HCT116 (cell line): ENCODE measurements at places on chromosomes 2 and 18. TPM values are rescaled to one million over a fixed set of nuclear protein-coding genes. Genes with fewer than 3 reads are reported as not detected.
A peak's percentile ranks its signal among the peaks of the same experiment; 100 is the strongest.

The DDX1 gene
- 117 TPM for total RNA-seq

The C2orf81 gene
- total RNA-seq: 6.5 TPM

The CTLA4 gene
- total RNA-seq: 0.37 TPM

The SP140 gene
- total RNA-seq: 2.6 TPM

The ADD2 gene
- 0.15 TPM for total RNA-seq

The UGT1A7 gene
- total RNA-seq: not detected

The MYO7B gene
- total RNA-seq: 0.07 TPM

DNA sequence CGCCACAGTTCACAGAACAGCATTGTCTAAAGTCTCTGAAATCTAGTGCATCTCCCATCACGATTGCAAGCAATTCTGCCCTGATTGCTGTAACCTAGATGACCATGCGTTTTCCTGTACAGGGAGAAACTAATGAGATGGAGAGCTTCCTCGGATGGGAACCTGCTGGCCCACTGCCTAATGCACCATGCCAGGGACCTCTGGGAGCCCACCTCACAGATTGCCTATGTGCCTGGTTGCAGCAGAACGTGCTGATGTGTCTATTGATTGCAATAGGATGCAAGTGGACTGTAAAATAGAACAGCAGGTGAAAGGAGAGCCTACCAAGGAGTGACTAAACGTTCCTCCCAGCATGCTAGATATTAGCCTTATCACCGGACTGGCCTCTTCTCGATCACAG lies 141.0 kb upstream of the RAB12 start:
- H3K4me3 ChIP-seq: no peak overlapping the region
- peaks cover 15% of the 10 kb centered on the region; the same call in 1 of the 2 replicates for H3K27me3 ChIP-seq
- no peaks in the 10 kb centered on the region for H3K4me1 ChIP-seq
- no peaks in the 10 kb centered on the region for H3K36me3 ChIP-seq
- no peak for DNase-seq

GRCh38 chr2:197269815-197270214 lies 40.8 kb downstream of the ANKRD44 start:
- no peak overlapping the region for H3K27ac ChIP-seq
- H3K4me3 ChIP-seq: no peak overlapping the region
- no peaks in the 10 kb centered on the region for H3K27me3 ChIP-seq
- H3K4me1 ChIP-seq: no peaks in the 10 kb centered on the region
- no peak for DNase-seq

DNA sequence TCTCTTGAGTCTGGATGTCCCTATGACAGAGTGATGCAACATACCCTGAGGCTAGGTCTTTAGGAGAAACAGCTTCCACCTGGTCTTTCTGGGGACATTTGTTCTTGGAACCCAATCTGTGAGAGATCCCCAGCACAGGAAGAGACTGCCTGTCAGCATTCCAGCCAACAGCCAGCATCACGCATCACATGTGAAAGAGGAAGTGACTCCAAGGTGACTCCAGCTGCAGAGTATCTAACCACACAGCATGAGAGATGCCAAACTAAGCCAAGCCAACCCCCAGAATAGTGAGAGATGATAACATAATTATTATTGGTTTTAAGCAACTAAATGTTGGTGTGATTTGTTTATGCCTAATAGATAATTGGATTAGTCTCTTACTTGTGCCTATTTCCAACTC lies 35.7 kb downstream of the C18orf63 start:
- no peaks in the 10 kb centered on the region for H3K36me3 ChIP-seq
- no peak for DNase-seq
- H3K4me3 ChIP-seq: no peak overlapping the region
- H3K27me3 ChIP-seq: peaks cover 17% of the 10 kb centered on the region
- no peaks in the 10 kb centered on the region for H3K4me1 ChIP-seq

DNA sequence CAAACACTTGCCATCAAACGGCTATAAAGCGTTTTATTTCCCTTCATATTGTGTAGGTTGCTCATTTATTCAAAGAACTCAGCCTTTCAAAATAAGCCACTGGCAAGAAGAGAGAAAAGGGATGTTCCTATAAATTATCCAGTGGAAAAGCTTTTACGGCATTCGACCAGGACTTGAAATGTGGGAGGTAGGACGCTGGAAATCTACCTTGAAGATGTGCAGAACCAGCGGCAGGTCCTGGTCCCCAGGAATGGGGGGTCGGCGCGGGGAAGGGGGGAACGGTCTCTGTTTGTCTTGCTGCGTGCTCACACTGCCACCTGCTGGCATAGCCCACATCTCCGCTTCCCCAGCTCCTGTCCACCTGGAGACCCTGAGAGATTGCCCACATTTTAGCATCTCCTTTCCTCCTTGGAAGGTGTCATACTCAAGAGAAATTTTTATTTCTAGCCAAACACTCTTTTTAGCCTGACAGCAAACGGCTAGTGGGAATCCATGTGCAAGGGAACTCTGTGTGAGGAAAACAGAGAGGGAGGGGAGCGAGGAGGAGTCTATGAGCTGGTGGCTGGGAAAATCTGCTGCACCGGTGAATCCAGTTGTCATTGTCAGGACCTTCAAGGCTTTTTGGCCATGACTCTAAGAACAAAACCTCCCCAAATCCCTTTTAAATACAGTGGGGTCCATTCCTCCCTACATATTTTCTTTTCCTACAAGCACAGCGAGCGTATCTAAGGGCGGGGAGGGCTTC lies 349.0 kb upstream of the PKDCC start:
- peaks cover 4% of the 10 kb centered on the region; the same call in 1 of the 2 replicates for H3K27me3 ChIP-seq
- DNase-seq: no peak
- H3K36me3 ChIP-seq: no peaks in the 10 kb centered on the region
- no peak overlapping the region for H3K4me3 ChIP-seq
- no peak overlapping the region for H3K27ac ChIP-seq

GRCh38 chr2:54161660-54162424 lies 46.4 kb downstream of the ACYP2 start:
- H3K36me3 ChIP-seq: no peaks in the 10 kb centered on the region
- no peak overlapping the region for H3K4me3 ChIP-seq
- H3K4me1 ChIP-seq: no peaks in the 10 kb centered on the region
- no peaks in the 10 kb centered on the region for H3K27me3 ChIP-seq

DNA sequence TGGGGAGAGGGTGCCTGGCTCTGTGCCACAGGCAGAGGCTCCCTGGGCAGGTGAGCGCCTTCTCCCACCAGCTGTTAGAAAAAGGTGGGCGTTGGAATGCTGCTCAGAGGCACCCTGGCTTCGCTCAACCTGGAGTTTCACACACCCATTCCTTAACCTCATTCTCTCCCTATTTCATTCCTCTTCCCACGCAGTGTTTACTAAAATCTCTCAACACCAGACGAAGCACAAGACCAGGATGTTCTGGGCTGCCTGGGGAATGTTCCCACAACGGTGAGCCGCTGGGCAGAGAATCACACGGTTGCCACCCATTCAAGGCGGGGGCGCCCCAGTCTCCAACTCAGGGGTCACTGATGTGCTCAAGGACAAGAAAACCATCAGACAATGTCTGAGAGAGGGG lies 64.5 kb downstream of the TGFA start:
- H3K4me1 ChIP-seq: peaks cover 7% of the 10 kb centered on the region
- H3K27ac ChIP-seq: no peak overlapping the region
- H3K36me3 ChIP-seq: no peaks in the 10 kb centered on the region
- no peak overlapping the region for H3K4me3 ChIP-seq

DNA sequence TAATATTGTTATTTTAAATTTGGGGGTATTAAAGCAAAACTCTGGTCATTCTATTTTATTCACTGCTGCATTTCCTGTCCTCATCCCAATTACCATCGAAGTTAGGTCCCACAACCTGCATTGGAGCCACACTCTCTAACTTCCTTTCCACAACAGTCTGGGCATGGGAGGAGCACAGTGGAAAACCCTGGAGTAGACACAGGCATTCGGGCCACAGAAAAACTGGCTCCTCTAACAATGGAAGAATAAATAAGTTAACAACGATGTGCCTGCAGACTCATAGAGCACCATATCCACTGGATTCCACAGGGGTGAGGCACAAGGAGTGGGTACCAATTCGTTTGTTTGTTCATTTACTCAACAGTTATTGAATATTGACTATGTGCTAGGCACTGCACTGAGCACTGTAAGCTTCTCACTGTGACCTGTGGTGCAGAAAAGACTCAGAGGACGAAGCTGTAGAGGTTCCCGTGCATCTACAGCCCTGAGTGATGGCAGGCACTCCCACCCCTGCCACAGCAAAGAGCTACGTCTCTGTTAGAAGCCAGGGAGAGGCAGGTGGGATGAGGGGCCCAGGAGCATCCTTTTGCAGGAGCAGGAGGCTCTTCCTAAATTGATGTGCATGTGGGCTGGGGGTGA lies 154.2 kb upstream of the PGAP1 start:
- DNase-seq: no peak
- H3K4me3 ChIP-seq: no peak overlapping the region
- H3K4me1 ChIP-seq: peaks cover 3% of the 10 kb centered on the region; the same call in 1 of the 2 replicates

DNA sequence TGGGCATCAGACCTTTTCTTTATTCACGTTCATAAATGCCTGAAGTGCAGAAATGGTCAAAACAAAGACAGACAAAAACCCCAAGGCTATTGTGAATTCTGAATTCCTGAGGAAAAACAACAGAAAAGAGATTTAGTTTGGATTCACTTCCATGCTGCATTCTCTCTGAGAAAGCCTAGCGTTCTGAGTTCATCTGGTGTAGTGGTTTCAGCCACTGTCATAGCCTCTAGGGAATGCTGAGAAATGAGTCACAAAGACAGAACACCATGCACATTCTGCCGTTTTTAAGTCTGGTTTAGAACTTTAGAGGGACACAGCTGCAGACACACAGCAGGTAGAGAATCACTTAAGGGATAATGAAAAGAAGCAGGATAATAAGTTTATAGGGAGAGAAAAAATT lies 93.8 kb downstream of the LRP1B start:
- H3K27me3 ChIP-seq: no peaks in the 10 kb centered on the region
- no peak overlapping the region for H3K4me3 ChIP-seq

DNA sequence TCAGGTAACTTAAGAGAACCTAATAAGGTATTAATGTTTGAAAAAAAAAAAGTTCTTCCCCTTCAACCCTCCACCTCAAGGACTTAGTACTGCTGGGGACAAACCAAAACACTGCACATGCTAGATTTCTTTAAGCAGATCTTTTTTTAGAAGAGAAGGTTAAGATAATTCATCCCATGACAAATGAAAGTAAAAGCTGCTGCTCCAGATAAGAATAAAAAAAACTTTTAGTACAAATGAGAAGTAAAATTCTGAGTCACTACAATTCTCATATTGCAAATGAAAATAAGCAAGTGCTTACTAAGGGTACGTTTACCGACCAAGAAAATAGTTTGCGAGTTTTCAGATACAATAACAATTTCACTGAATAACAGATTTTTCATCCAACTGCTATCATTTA lies 8.9 kb downstream of the STAM2 start:
- no peaks in the 10 kb centered on the region for H3K4me1 ChIP-seq
- no peaks in the 10 kb centered on the region for H3K27me3 ChIP-seq
- no peak overlapping the region for H3K27ac ChIP-seq
- no peak for DNase-seq

- no peaks in the 10 kb centered on the region for H3K36me3 ChIP-seq
- peaks cover 2% of the 10 kb centered on the region; the same call in 1 of the 2 replicates for H3K4me1 ChIP-seq
- H3K27me3 ChIP-seq: no peaks in the 10 kb centered on the region
- no peak for DNase-seq
Measured at GRCh38 chr2:51722311-51722710, 690.4 kb upstream of the NRXN1 start.

GRCh38 chr18:13457327-13457726 lies 238.8 kb downstream of the LDLRAD4 start:
- no peaks in the 10 kb centered on the region for H3K4me1 ChIP-seq
- H3K27ac ChIP-seq: no peak overlapping the region
- no peak for DNase-seq
- no peak overlapping the region for H3K4me3 ChIP-seq

DNA sequence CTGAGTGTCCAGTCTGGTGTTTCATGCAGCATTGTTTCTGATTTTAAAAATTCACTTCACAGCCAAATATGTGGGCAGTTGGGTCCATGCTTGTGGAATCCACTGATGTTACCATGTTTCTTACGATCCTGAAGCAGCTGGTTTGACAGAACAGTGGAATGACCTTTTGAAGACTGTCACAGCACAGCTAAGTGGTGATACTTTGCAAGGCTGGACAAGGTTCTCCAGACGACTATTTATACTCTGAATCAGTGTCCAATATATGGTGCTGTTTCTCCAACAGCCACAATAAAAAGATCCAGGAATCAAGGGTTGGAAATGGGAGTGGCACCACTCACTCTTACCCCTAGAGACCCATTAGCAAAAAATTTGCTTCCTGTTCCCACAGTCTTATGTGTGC lies 577.4 kb upstream of the RAB6C start:
- DNase-seq: no peak
- no peaks in the 10 kb centered on the region for H3K4me1 ChIP-seq
- peaks cover 9% of the 10 kb centered on the region; the same call in 1 of the 2 replicates for H3K27me3 ChIP-seq

DNA sequence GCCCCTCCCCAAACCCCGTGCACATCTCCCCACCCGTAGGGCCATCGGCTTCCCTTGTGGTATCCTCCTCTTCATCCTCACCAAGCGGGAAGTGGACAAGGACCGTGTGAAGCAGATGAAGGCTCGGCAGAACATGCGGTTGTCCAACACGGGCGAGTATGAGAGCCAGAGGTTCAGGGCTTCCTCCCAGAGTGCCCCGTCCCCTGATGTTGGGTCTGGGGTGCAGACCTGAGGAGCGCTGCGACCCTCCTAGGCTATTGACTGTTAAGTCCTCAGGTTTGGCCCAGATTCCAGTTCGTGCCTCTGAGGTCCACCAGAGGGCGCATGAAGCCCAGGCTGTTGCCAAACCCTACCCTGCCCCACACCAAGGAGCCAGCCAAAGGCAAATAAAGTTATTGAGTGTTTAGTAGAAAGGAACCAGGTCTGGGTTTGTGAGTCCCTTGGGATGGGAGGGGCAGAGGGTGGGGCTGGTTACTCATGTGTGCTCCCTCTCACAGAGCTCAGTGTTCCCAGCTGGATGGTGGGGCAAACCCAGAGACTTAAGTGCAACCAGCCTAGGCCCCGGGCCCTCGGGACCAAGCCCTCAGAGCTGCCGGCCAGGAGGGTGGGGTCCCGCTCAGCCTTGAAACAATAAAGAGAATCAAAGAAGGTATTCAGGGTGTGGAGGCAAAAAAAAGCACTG lies 2.4 kb downstream of the PNKD start:
- H3K4me1 ChIP-seq: peaks cover 28% of the 10 kb centered on the region
- DNase-seq: peak; percentile 85
- H3K36me3 ChIP-seq: peaks cover 21% of the 10 kb centered on the region
- H3K4me3 ChIP-seq: no peak overlapping the region
- peak overlapping the region; percentile 34 for H3K27ac ChIP-seq

DNA sequence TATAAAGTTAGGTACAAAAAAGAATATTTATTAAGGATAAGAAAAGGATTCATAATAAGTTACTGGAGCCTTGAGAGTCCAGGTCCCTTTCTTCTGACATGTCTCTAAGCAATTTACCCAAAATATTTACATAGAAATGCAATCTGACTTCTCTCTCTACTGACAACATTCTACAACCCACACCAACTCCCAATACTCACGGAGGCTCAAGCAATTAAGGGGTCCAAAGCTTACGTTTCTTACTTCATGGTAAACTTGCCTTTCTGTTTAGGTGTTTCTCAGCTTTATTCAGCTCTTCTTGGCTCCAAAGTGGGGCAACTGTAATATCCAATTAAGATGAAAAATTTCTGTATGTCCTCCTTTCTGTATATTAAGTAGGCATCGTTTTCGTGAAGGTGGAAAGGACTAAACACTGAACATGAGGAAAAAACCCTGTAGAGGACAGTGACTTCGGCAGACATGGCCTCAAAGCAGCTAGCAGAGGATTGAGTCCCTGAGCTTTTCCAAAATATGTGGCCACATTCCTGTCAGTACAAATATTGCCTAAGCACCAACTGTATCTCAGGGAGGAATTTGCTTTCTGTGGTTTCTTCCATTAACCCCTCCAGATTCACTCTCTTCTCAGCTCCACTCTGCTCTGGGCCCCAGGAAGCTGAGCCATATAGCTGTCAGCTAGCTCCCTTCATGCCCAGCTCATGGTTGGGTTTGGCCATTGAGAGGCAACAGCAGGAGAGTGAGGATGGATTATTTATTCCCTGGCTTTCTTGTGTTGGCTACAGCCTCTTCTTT lies 67.9 kb upstream of the GLS start:
- no peak for DNase-seq
- H3K36me3 ChIP-seq: no peaks in the 10 kb centered on the region
- no peaks in the 10 kb centered on the region for H3K27me3 ChIP-seq
- no peak overlapping the region for H3K4me3 ChIP-seq
- H3K4me1 ChIP-seq: no peaks in the 10 kb centered on the region
